ENCODE measurements at places on chromosomes 4 and X.

DNA sequence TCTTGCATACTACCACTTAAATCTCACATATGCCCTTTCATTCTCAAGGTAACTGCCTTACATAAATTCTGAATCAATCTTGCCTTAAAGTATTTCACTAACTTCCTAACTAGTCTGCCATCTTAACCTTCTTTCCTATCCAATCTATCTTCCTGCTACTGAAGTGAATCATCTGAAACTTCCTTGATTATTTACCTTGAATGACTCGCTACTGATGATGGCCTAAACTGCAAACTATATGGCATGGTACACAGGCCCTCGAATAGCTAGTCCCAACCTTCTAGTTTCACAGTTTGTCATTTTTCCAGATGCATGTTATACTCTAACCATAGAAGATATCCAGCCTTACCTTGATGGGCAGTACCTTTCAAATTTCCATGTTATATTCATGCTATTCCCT, 19.9 kb downstream of the PHKA1 start:
- no peak for DNase-seq

DNA sequence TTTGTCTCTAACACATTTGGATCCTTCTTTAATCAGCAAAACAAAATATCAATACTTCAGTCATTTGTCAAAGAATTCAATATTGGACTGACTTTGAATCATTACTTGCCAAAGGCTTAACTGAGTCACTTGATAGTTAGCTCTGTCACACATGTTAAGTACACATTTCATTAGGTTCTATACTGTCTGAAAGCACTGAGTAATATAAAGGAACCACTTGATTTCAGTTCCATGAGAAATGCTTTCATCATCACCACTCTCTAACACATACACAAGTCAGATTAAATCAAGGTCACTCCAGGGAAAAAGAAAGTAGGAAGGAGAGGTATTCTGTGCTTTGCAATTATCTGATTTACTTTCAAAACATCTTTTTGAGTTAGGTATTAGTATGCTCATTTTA, 1233.1 kb downstream of the C4orf33 start:
- no peak for DNase-seq

DNA sequence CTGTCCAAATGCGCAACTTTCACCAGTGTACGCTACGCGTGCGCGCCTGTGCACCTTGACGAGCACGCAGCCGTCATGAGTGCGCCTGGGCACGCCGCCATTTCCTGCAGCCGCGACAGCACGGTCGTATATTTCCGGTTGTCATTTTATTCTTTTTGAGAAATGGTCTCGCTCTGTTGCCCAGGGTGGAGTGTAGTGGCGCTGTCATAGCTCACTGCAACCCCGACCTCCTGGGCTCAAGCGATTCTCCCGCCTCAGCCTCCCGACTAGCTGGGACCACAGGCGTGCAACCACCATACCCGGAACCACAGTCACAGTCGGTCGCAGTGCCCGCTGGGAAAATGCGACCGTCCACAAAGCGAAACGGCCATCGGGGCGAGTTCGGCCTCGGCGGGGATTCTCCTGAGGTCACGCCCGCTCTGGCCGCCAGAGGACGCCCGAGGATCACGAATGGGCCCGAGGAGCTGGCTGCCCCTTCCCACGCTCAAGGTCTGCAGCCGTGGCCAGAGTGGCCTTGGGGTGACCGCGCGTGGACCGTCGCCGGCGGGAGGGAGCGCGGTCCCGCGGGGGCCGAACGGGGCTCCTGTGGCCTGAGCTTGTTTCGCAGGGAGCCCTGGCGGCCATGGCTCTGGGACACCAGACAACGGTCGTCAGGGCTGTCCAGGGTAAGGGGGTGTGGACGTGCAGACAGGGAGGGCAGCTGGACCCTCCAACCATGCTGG, 23.7 kb upstream of the PNMA3 start:
- peak; percentile 70 for DNase-seq

- no peak for DNase-seq
These were observed 227.5 kb upstream of the FGF13 start for GRCh38 chrX:138939038-138939437.

- peak; percentile 46 for DNase-seq
These were observed 112.3 kb downstream of the NYX start for GRCh38 chrX:41559235-41560052.

GRCh38 chr4:26568446-26568994, 15.4 kb upstream of the TBC1D19 start:
- DNase-seq = peak; percentile 47

DNA sequence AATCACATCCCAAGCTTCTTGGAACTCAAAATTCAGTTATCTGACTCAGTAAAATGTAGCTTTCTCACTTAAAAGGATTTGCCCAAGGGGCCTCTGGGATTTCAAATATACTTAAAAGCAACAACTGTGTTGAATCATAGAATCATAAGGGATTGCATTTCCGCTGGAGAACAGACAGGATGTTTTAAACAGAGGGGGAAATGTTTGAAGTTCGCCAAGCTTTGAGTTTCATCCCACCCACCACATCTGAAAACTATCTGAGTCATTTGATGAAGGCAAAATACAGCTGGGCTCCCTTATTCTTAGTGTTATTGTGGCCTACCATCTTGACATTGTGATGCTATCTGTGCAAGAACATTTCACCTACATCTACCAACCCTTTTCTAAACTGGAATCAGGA, 73.5 kb downstream of the PPP1R2C start:
- DNase-seq = peak; percentile 3

DNA sequence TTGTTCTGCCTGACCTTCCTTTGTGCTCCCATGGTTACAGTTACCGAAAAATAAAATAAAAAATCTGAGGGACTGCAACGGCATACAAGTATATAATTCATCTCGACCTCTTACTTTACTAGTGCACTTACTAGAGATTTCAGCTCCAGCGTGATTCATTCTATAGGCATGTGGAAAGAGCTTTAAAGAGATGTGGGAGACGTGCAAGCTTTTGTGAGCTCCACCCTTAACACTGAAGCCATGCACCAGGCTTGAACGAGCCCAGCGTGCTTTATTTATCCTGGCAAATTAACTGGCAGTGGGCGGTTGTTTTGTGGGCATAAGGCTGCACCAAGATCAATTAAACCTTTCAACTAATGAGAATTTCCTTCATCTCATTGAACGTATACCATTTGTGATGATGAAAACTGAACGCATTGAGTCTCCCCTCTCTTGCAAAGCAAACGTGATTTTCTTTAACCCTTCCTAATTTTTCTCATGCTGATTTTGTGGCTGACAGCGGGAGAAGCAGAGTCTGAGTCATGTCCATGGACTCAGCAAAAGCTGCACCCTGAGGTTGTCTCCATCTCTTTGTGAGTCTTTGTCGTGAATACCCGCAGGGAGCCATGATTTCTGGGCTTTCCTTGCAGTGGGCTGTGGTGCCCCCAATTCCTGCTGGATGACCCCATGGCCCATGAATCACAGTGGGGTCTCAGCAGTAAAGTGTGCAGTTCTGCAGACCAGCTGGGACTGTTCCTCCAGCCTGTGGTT, 60.1 kb downstream of the MXRA5 start:
- peak; percentile 23 for DNase-seq

GRCh38 chr4:41006141-41006540, 208.2 kb downstream of the APBB2 start:
- DNase-seq = no peak

DNA sequence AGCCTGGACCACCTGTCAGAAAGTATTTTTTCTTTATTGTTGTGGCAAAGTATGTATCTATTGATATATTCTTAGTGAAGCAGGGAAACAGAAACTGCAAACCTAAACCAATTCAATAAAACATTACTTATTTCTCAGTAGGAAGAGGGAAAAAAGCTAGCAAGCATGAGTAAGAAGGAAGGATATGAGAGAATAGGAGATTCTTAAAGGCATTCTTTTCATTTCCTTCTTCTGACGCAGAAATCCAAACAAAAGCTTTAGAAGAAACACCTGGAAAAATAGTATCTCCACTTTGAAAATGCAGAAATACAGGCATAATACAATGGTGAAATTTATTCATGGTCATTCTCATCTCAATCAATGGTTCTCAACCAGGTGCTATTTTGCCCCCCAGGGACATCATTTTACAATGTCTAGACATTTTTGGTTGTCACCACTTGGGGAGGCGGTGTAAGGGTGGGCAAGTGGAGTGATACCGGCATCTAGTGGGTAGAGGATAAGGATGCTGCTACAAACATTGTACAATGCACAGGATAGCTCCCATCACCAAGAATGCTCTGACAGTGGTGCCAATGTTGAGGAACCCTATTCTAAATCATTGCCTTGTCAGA, 21.7 kb upstream of the ATXN3L start:
- DNase-seq = no peak
